ENCODE measurements at places on chromosomes 3 and 15.
A peak's percentile ranks its signal among the peaks of the same experiment; 100 is the strongest.

DNA sequence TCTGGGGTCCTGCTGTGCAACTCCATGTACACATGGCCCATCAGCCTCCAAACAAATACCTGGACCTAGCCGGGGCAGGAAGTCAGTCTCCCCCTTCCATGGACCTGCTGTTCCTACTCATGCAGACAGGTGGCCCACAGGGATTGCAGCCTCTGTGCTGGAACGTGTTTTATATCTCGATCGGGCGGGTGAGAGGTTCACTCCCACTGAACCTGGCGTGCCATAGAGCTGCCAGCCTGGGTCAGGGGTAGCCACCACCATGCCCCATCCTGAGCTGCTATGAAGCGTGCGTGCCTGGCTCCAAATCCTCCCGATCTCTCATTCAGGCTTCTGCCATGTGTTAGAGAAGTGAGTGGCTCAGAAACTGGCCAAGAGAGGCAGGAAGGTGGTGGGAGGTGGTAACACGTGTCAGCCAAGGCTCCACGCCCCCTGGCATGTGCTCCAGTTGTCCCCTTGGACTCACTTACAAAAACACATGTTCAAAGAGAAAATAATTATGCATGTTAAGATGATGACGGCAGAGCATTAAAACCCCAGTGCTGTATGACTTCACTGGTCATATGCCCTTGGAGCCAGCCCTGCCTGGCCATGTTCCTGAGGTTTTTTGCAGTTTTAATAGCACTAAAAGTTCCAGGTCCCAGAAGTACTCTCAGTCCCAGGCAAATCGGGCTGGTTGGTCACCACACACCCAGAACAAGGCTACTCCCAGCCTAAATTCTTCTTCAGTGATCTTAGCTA is 30.6 kb downstream of the CTSH start:
- no peak overlapping the region for H3K27ac ChIP-seq
- H3K27me3 ChIP-seq: no peaks in the 10 kb centered on the region

GRCh38 chr3:65671004-65671403 is 367.7 kb downstream of the MAGI1 start:
- no peaks in the 10 kb centered on the region for H3K4me1 ChIP-seq
- H3K27me3 ChIP-seq: no peaks in the 10 kb centered on the region
- H3K27ac ChIP-seq: no peak overlapping the region
- H3K4me3 ChIP-seq: no peak overlapping the region

DNA sequence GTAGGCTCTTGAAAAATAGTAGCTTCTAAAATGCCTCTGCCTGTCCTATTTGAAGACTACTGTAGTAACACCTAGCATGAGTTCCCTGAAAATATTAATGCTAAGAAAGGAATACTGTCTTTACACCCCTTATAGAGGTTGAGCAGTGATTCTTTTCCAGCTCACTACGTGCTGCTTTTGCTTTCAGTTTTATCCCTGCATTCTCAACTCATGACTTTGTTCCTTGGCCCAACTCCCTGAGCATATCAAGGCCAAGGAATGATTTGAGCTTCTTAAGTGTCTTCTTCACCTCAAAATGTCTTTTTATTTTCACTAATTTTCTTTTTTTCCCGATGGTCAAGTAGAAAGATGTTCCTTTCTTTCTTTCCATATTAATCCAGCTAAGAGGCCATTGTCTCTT is 16.5 kb upstream of the P2RY13 start:
- no peak overlapping the region for H3K4me3 ChIP-seq
- no peaks in the 10 kb centered on the region for H3K36me3 ChIP-seq
- H3K4me1 ChIP-seq: peaks cover 11% of the 10 kb centered on the region
- H3K27ac ChIP-seq: no peak overlapping the region
- H3K27me3 ChIP-seq: peaks cover 24% of the 10 kb centered on the region

DNA sequence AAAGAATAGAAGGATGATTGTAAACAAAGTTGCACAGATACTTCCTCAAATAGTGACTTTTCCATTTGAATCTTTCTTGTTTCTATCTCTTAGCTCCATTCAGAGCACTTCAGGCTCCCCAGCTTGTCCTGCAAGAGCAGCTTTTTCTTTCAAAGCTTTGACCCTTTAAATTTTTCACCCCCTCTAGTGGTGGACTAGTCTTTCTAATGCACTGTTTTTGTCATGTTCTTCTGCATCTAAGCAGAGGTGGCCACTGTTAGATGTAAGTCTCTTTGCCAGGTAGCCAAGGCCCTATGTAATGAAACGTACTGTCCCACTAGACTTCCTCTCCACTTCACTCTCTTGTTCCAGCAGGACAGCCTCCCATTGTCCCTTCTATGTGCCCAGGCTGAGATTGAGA is 74.0 kb upstream of the MANF start:
- peaks cover 5% of the 10 kb centered on the region for H3K27me3 ChIP-seq
- H3K4me1 ChIP-seq: no peaks in the 10 kb centered on the region
- no peak for DNase-seq
- no peak overlapping the region for H3K4me3 ChIP-seq
- H3K27ac ChIP-seq: no peak overlapping the region

GRCh38 chr15:71496336-71496955 is 313.9 kb upstream of the NR2E3 start:
- H3K4me1 ChIP-seq: no peaks in the 10 kb centered on the region
- H3K36me3 ChIP-seq: no peaks in the 10 kb centered on the region
- no peak overlapping the region for H3K27ac ChIP-seq
- no peak overlapping the region for H3K4me3 ChIP-seq
- peaks cover 11% of the 10 kb centered on the region for H3K27me3 ChIP-seq

GRCh38 chr3:129131465-129132088 is 10.0 kb upstream of the RAB43 start:
- no peak overlapping the region for H3K4me3 ChIP-seq
- H3K27me3 ChIP-seq: no peaks in the 10 kb centered on the region
- H3K36me3 ChIP-seq: peaks cover 41% of the 10 kb centered on the region
- H3K27ac ChIP-seq: peak overlapping the region; percentile 15
- peaks cover 8% of the 10 kb centered on the region for H3K4me1 ChIP-seq

Measured in activated CD4-positive, alpha-beta T cell treated with anti-CD3 and anti-CD28 coated beads, Interleukin-2, amount 10 ng/mL, durations not matched to agents 7 days and 5 days (primary cell).